ENCODE measurements at places on chromosomes 2 and 18.

- no peak overlapping the region for H3K27ac ChIP-seq
- no peaks in the 10 kb centered on the region for H3K27me3 ChIP-seq
- no peaks in the 10 kb centered on the region for H3K36me3 ChIP-seq
- H3K4me3 ChIP-seq: no peak overlapping the region
- no peak for DNase-seq
- H3K4me1 ChIP-seq: no peaks in the 10 kb centered on the region
These were observed 807.8 kb downstream of the TRIB2 start for GRCh38 chr2:13524492-13524891.

DNA sequence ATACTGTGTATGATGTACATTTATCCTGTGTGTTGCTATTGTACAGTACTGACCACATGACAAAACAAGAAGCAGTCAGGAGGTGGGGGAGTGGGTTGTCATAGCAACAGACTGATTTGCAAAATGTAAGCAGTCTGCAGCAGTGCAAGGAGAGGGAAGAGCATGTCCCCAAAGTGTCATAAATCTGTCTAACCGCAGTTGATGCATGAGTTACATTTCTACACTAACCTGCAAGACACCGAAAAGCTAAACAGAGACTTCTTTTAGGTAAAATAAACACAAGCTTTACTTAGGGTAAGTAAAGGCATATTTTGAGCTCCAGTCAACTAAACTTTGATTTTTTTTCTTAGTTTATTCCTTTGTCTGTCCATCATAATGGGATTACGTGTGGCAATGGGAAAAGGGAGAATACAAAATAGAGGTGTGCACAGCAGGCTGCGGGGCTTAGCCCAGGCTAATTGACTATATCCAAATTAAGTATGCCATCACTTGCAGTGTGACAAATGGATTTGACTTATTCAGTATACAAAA lies 134.5 kb downstream of the MEIS1 start:
- peaks cover 6% of the 10 kb centered on the region for H3K36me3 ChIP-seq
- no peak overlapping the region for H3K4me3 ChIP-seq
- peaks cover 10% of the 10 kb centered on the region for H3K4me1 ChIP-seq
- no peak overlapping the region for H3K27ac ChIP-seq

DNA sequence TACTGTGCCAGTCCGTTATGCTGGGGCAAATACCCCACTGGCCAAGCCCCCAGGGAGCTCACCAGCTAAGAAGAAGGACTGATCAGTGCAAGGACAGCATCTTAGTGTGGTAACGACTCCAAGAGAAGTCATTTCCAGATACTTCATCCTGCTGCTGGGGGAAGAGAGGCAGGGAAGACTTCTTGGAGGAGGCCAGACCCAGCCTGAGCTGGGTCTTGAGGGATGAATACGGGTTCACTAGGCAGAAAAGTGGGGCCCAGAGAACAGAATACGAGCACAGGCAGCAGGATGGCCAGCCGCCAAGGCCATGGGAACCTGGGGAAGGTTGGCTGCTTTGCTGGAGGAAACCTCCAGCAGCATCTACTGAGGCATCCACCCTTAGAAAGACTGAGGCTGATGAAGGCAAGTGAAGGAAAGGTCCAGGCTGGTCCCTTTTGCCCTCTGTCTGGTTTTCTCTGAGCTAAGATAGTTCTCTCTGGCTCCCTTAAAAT lies 84.1 kb downstream of the GLI2 start:
- H3K27ac ChIP-seq: peak overlapping the region; percentile 80
- H3K4me3 ChIP-seq: no peak overlapping the region
- peaks cover 34% of the 10 kb centered on the region for H3K4me1 ChIP-seq
- no peaks in the 10 kb centered on the region for H3K36me3 ChIP-seq
- DNase-seq: peak; percentile 2

DNA sequence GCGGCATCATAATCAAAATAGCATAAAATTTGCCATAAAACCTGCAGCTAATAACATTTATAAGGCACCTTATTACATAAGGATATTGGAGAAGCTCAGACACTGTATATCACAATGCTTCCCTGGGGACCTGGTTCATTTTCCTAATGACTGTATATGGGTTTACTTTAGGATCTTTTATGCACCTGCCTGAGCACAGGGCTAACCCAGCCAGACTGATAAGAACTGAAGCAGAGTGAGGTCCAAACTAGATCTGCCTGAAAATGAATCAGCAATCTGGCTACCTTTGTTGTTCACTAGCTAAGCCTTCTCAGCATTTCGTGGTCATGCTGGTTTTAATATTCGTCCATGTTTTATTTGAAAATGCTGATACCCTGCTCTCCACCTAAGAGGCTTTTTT lies 1922.3 kb upstream of the CELF4 start:
- H3K4me3 ChIP-seq: no peak overlapping the region
- no peaks in the 10 kb centered on the region for H3K27me3 ChIP-seq
- no peak for DNase-seq
- H3K27ac ChIP-seq: no peak overlapping the region
- H3K36me3 ChIP-seq: no peaks in the 10 kb centered on the region

DNA sequence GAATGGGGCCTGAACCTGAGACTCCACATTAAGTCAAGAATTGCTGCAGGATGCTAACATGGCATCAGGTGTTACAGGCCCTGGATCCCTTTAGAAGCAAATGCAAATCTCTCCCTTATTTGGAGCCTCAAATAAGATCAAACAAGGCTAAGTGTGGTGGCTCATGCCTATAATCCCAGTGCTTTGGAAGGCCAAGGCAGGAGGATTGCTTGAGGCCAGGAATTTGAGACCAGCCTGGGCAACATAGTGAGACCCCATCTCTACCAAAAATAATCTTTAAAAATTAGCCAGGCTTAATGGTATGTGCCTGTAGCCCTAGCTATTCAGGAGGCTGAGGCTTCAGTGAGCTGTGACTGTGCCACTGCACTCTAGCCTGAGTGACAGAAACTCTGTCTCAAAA lies 89.4 kb downstream of the DYM start:
- no peaks in the 10 kb centered on the region for H3K27me3 ChIP-seq
- DNase-seq: no peak
- no peaks in the 10 kb centered on the region for H3K36me3 ChIP-seq

DNA sequence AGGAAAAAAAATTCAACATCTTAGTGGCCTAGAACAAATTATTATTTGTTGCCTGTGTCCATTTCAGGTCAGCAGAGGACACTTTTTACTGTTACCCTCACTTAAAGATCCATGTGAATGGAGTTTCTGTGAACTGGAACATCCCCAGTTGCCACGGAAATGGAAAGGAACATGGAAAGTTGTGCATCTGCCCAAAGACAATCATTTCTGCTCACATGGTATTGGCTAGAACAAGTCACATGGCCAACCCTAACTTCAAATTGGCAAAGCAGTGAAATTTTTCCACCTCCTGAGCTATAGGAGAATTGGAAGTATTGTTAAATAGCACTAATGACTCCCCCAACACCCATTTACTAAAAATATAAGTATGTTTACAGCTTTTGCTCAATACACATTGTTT lies 71.2 kb upstream of the CCBE1 start:
- H3K27me3 ChIP-seq: no peaks in the 10 kb centered on the region
- H3K36me3 ChIP-seq: no peaks in the 10 kb centered on the region
- no peaks in the 10 kb centered on the region for H3K4me1 ChIP-seq
- no peak for DNase-seq

DNA sequence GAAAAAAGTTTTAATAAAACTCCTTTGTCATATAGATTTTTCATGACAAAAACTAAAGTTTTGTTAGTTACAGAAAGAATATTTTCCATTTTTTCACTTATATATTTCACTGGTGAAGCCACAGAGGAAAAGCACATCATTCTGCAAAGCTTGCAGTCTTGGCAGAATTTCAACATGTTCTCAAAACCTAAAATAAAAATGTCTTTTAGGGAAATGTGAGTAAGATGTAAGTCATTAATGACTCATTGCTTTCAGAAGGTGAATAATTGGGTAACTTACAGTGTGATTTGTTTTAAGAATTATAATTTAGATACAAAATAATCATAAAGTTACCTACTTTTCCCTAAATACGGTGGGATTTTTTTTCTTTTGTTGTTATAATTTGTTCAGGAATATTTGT lies 43.4 kb upstream of the TNFRSF11A start:
- H3K27me3 ChIP-seq: no peaks in the 10 kb centered on the region
- H3K4me1 ChIP-seq: peaks cover 19% of the 10 kb centered on the region
- DNase-seq: peak; percentile 83
- H3K36me3 ChIP-seq: no peaks in the 10 kb centered on the region

DNA sequence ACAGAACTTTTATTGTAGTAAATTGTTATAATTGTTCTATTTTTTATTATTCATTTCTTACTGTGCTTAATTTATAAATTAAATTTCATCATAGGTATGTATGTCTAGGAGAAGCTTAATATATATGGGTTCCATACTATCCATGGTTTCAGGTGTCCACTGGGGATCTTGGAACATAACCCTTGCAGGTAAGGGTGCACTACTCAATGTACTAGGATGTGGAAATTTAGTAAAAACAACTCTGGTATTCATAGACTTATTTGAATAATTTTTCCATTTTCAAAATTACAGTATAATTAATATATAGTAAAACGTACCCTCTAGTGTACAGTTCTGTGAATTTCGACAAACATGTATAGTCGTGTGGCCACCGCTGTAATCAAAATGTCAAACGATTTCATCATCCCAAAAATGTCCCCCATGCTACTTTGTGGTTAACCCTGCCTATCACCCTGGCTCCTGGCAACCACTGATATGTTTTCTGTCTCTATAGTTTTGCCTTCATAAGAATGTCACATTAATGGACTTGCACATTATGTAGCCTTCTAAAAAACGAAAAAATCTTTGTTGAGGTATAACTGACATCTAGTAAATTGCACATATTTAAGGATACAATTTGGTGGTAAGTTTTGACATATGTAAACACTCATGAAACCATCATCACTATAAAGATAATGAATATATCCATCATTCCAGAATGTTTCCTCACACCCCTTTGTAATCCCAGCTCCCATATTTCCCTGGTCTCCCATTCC lies 45.7 kb downstream of the ARL5A start:
- DNase-seq: no peak
- H3K27me3 ChIP-seq: no peaks in the 10 kb centered on the region
- H3K4me1 ChIP-seq: no peaks in the 10 kb centered on the region
- H3K27ac ChIP-seq: no peak overlapping the region
- H3K4me3 ChIP-seq: no peak overlapping the region

- H3K27ac ChIP-seq: no peak overlapping the region
- H3K4me3 ChIP-seq: peak overlapping the region; percentile 66
- no peak for DNase-seq
- H3K27me3 ChIP-seq: peaks cover 42% of the 10 kb centered on the region
These were observed 460 bp upstream of the ZBTB7C start for GRCh38 chr18:48409591-48410094.

DNA sequence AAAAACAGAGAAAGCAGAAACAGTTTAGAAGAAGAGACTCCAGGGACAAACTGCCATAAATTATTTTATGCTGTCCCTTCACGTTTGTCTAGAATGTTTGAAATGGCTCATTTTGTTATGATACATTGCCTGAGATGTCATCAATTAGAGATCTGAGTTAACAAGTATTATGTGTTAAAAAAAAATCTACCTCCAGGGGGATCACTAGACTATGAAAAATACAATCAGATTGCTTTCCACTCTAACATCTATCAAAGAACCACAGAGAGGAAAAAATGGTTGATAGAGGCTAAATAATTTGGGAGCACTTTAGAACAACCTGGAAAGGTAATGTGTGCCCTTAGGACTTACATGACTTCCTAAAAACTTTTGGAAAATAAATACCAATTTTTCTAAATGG lies 103.8 kb upstream of the CCDC150 start:
- no peaks in the 10 kb centered on the region for H3K4me1 ChIP-seq
- no peaks in the 10 kb centered on the region for H3K27me3 ChIP-seq
- no peaks in the 10 kb centered on the region for H3K36me3 ChIP-seq
- H3K4me3 ChIP-seq: no peak overlapping the region
- H3K27ac ChIP-seq: no peak overlapping the region

DNA sequence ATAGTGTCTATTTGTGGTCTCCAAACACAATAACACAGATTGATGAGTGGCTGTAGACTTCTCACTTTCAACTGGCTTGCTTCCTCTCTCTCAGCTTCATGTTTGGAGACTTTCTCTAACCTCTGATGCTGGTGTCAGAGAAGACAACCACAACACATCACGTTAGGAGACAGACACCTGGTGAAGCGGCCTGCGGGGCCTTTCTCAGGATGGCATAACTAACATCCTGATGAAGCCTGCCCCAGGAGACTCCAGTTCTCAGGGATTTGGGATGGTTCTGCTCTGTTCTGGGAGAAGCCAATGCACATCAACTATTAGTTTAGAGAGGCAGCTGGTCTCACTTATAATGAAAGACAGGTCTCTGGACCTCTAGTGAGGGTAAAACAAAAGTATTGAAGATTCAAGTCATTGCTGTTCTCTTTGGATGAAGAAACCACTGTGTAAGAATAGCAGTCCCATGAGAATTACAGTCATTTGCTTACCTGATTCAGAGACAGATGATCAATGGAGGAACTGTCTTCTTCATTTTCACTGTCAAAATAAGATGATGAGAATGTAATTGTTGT lies 2.0 kb downstream of the IL1A start:
- no peak for DNase-seq
- peaks cover 8% of the 10 kb centered on the region for H3K4me1 ChIP-seq
- H3K27ac ChIP-seq: no peak overlapping the region
- H3K36me3 ChIP-seq: no peaks in the 10 kb centered on the region
- no peaks in the 10 kb centered on the region for H3K27me3 ChIP-seq

DNA sequence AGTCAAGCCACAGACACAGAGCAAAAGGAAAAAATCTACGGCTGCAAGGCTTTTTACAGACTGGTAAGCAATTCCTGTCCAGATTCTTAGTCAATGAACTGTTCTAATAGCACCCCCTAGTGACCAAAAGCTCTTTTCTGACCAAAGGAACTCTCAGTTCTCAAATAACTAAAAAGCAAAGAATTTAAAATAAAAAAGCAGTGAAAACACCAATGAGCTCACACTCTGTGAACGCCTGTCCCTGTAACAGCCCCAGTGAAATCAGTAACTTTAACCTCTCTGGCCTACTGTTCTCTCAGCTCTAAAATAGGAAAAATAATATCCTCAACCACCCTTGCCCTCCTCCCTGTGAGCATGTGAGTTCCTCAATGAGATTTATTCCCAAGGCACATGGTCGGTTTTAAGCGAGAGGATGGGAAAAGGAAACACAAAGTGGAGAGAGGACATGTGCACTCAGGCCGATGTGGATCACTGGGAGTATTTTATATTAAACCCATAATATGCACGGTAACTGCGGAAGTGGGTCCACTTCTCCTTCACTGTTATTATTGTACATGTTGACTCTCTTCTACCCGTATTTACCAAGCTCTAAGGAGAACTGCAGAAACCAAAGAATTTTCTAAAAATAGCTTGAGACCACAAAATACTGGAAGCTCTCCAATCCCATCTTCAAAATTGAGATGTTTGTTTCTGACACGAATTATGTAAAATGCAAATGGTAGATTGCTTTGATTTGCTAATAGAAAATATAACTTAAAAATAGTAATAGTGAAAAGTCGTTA lies 128.5 kb downstream of the STK39 start:
- peak; percentile 51 for DNase-seq
- no peak overlapping the region for H3K4me3 ChIP-seq
- peaks cover 3% of the 10 kb centered on the region for H3K4me1 ChIP-seq
- peaks cover 11% of the 10 kb centered on the region for H3K36me3 ChIP-seq

- H3K27ac ChIP-seq: no peak overlapping the region
- no peaks in the 10 kb centered on the region for H3K4me1 ChIP-seq
- H3K36me3 ChIP-seq: no peaks in the 10 kb centered on the region
- no peak overlapping the region for H3K4me3 ChIP-seq
- H3K27me3 ChIP-seq: peaks cover 10% of the 10 kb centered on the region
These were observed 79.6 kb downstream of the PDCL3 start for GRCh38 chr2:100642425-100642824.

All from astrocyte (in vitro differentiated cells and primary cell).